ENCODE measurements at places on chromosomes 11 and 22. TPM values are rescaled to one million over a fixed set of nuclear protein-coding genes. Genes with fewer than 3 reads are reported as not detected.

Gene FAM227A
- total RNA-seq = 0.20 TPM

DNA sequence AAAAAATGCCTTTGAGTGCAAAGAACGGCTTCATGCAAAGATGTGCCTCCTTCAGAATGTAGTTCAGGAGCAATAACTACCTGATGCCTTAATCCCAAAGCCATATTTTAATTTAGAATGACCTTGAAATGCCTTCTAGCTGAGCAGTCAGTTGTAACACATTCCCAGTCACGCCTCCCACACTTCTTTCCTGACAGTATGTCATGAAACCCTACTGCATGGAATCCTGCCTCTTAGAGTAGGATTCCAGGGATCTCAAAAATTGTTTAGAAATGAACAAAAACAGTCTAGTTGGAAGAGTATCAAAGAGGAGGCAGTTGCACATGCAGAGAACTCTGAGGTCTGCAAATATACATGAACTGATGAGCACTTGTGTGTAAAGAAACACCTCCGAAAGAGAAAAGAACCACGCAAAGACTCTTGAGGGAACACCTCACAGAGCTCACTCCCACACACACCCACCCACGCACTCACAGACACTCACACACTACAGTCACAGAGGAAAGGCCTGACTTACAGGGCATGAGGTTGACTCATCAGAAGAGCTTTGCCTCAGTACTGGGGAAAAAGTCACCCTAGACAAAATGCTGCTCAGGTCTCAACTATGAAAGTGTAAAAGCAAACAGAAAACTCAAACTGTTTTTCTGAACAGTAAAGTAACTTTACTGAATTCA is 77.4 kb downstream of the GGTLC2 start:
- H3K4me1 ChIP-seq = peaks cover 55% of the 10 kb centered on the region
- H3K27me3 ChIP-seq = no peaks in the 10 kb centered on the region
- peak overlapping the region; percentile 94 for H3K27ac ChIP-seq
- no peak for DNase-seq
- no peaks in the 10 kb centered on the region for H3K36me3 ChIP-seq

Gene FBLN1
- total RNA-seq = not detected

Gene GAL3ST1
- 0.27 TPM for total RNA-seq

GRCh38 chr22:38285018-38285417 is 12.2 kb upstream of the TMEM184B start:
- no peak for DNase-seq
- peaks cover 2% of the 10 kb centered on the region for H3K36me3 ChIP-seq
- H3K27ac ChIP-seq = no peak overlapping the region
- no peaks in the 10 kb centered on the region for H3K27me3 ChIP-seq
- no peaks in the 10 kb centered on the region for H3K4me1 ChIP-seq

Gene MMP11
- total RNA-seq = 3.6 TPM

- no peak for DNase-seq
- H3K27me3 ChIP-seq = no peaks in the 10 kb centered on the region
- peaks cover 34% of the 10 kb centered on the region for H3K36me3 ChIP-seq
- no peak overlapping the region for H3K4me3 ChIP-seq
Observed at GRCh38 chr11:35794333-35794732, 131.8 kb downstream of the TRIM44 start.

Gene SLC6A5
- not detected for total RNA-seq

Gene TMA7B
- not detected for total RNA-seq

- peaks cover 18% of the 10 kb centered on the region for H3K4me1 ChIP-seq
- DNase-seq = no peak
- H3K36me3 ChIP-seq = peaks cover 43% of the 10 kb centered on the region
- no peaks in the 10 kb centered on the region for H3K27me3 ChIP-seq
- H3K4me3 ChIP-seq = no peak overlapping the region
Observed at GRCh38 chr22:47095395-47096122, 333.1 kb downstream of the TBC1D22A start.

- no peak overlapping the region for H3K27ac ChIP-seq
- no peak overlapping the region for H3K4me3 ChIP-seq
- H3K4me1 ChIP-seq = peaks cover 17% of the 10 kb centered on the region
Observed at GRCh38 chr11:95766701-95767100, 22.9 kb downstream of the FAM76B start.

Data from activated B cell treated with CpG ODN at 0.5 μM for 24 hours (primary cell).